ENCODE measurements at places on chromosomes 16 and 17.

GRCh38 chr16:48188449-48189102, 32.8 kb upstream of the ABCC12 start:
- H3K4me1 ChIP-seq = no peaks in the 10 kb centered on the region
- no peak for DNase-seq
- no peaks in the 10 kb centered on the region for H3K36me3 ChIP-seq

GRCh38 chr17:47907932-47908562, 12.0 kb downstream of the SP2 start:
- no peak overlapping the region for H3K4me3 ChIP-seq
- DNase-seq = no peak
- H3K27ac ChIP-seq = peak overlapping the region; percentile 55
- no peaks in the 10 kb centered on the region for H3K36me3 ChIP-seq

GRCh38 chr16:965487-965886, 5.3 kb downstream of the LMF1 start:
- H3K36me3 ChIP-seq = no peaks in the 10 kb centered on the region
- peaks cover 3% of the 10 kb centered on the region for H3K4me1 ChIP-seq
- H3K4me3 ChIP-seq = no peak overlapping the region
- no peaks in the 10 kb centered on the region for H3K27me3 ChIP-seq
- no peak for DNase-seq

DNA sequence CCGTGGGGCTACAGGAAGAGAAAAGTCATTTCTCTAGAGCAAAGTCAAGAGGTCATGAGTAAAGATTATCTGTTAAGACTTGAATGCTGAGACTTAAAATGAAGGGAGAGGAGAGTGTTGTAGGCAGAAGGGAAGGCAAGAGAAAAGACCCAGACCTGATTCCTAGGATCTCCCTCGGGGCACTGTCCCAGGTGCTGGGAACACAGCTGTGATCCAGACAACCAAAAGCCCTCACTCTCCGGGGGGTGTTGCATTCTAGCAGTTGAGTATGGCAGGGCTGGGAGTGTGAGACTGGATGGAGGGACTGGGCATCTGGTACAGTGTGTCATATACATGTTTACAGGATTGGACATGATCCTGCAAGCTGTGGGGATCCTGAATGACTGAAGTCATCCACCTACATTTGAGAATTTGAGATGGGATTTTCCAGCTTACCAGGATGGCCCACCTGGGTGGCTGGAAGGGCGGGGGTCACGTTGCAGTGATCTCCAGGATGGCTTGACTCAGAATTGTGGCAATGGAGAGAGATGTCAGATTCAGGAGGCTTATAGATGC, 29.1 kb downstream of the ARSG start:
- H3K4me3 ChIP-seq = no peak overlapping the region
- H3K4me1 ChIP-seq = no peaks in the 10 kb centered on the region
- no peak for DNase-seq
- H3K27me3 ChIP-seq = no peaks in the 10 kb centered on the region
- H3K27ac ChIP-seq = no peak overlapping the region

Data from lung (tissue), 17 donors.